ENCODE measurements at places on chromosomes 6 and 20.

DNA sequence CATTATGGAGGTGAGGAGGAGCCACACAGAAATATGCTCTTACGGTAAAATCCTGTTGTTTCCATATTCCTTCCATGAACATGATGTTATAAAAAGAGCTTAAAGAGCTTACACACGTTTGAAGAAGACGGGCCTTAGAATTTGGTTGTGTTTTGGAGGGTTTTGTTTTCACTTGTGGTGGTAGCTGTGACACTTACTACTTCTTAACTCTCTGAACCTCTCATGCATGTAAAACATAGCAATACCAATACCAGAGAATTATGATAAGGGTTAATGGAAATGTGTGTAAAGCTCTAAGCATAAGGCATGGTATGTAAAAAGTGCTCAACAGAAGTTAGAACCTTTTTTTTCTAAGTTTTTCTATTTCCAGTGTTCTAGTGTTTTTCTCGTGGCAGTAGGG, 256.1 kb upstream of the KCNQ5 start:
- DNase-seq, result no peak

GRCh38 chr6:162976141-162976540, 248.4 kb downstream of the PACRG start:
- no peak for DNase-seq

- DNase-seq, result no peak
Observed at GRCh38 chr6:113888956-113889630, 31.9 kb downstream of the MARCKS start.

- no peak for DNase-seq
Observed at GRCh38 chr20:46599227-46599987, 49.0 kb upstream of the OCSTAMP start.

DNA sequence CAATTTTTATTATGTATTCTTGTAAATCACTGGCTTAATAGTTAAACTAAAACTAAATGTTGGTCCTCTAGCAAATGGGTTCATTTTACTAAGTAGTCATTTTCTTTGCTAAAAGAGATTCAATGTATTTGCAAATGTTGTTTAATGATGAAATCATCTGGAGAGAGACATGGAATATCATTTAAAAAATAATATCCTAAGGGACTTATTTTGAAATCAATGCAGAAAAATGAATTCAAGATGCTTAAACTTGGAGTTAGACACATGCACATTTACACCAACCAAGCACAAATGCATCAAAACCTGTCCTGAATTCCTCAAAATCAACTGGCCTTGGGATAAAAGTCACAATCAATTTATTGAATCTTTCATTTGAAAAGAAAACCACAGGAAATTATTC, 165.0 kb upstream of the RNF217 start:
- DNase-seq, result no peak

GRCh38 chr6:41413250-41413649, 77.8 kb downstream of the NCR2 start:
- no peak for DNase-seq

DNA sequence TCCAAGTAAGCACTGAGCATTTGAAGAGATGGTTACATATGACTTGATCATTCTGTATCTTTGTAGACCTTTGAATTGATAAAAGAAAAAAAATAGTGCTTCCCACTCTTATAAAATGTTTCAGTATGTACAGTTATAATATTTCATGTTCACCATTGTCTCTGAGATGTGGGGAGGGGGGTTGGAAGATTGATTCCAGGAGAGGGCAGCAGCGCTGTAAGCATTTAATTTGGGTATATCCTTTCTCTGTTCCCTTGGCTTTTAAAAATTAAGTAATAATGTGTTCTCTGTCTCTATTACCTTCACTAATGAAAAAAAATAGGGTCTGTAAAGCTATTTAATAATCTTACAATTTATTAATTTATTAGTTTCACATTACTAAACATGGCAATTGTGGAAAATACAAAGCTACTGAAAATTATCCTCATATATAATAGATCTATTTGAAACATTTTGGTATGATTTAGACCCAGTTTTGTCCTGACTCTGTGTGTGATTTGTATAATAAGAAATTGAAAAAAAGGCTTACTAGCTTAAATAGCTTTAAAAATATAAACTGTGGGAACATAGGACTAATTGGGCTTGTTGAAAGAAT, 341.2 kb downstream of the CDKAL1 start:
- DNase-seq, result peak; percentile 50

DNA sequence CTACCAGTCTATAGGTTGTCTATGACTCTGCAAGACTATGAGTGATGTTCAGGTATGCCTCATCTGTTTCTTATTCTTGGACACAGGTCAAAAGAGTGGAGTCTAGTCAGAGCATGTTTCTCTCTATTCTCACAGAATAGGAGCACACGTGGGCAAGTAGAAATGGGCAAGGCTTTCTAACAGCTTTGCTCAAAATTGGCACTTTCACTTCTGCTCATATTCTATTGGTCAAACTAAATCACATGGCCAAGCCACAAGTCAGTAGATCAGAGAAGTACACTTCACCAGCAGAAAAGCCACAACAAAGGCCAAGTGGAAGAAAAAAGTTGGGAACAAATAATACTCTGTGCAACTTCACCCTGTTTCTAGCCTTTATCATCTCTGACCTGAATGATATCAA, 354.5 kb upstream of the SYNCRIP start:
- DNase-seq, result no peak

GRCh38 chr20:50750145-50750671, 18.8 kb downstream of the PARD6B start:
- DNase-seq, result no peak

GRCh38 chr20:39775110-39775509, 813.0 kb downstream of the DHX35 start:
- peak; percentile 78 for DNase-seq

GRCh38 chr6:105170059-105170458, 9.8 kb downstream of the POPDC3 start:
- peak; percentile 36 for DNase-seq

DNA sequence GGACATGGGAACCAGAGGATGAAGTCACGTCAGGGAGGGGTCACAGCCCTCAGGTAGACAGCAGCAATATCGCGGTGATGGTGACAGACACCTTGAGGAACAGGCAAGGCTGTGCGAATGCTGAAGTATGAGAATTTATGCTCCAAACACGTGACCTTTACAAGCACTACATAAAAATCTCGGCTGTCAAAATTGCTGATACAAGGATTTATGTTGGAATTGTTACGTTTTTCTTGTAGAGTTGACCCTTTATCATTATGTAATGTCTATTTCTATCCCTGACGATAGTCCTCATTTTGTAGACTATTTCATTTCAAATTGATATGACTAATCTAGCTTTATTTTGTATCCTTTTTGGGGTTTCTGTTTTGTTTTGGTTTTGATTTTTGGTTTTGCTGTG, 311.1 kb downstream of the C6orf118 start:
- no peak for DNase-seq

DNA sequence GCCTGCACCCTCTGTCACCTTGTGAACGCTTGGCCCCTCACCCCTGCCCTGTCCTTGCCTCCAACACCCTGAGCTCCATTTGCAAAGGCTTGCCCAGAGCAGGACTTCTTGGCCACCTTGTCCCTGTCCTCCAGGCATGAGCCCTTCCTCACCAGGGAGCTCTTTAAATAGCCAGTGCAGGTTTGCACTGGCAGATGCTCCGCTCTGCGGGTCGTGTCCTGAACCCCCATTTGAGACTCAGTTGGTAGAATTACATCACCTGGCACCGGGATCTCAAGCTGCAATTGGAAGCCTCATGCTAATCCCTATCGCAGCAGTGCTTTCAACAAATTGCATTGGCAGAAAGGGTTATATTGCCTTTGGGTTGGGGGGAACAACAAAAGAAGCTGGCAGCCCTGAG, 85.9 kb downstream of the TRMT6 start:
- no peak for DNase-seq

- peak; percentile 46 for DNase-seq
Observed at GRCh38 chr6:68967549-68968300, 332.6 kb downstream of the ADGRB3 start.

GRCh38 chr20:20821484-20822260, 109.2 kb upstream of the RALGAPA2 start:
- DNase-seq, result no peak

DNA sequence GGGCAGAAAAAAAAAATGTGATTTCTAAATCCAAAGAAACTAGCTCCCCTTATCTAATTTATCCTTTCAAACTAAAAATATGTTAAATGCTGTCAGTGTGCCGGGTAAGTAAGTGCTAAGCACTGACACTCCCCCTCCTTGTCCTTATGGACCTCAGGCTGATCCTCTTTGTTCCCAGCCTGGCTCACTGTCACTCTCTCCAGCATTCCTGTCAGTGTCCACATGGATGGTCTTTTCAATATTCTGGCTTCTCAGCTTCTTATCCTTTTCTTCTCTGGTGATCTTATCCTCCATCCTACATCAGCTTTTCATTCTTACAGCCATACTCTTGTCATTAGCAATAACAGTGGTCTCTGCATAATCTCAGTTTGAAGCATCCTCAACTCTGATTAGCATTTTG, 55.0 kb downstream of the BCKDHB start:
- no peak for DNase-seq

DNA sequence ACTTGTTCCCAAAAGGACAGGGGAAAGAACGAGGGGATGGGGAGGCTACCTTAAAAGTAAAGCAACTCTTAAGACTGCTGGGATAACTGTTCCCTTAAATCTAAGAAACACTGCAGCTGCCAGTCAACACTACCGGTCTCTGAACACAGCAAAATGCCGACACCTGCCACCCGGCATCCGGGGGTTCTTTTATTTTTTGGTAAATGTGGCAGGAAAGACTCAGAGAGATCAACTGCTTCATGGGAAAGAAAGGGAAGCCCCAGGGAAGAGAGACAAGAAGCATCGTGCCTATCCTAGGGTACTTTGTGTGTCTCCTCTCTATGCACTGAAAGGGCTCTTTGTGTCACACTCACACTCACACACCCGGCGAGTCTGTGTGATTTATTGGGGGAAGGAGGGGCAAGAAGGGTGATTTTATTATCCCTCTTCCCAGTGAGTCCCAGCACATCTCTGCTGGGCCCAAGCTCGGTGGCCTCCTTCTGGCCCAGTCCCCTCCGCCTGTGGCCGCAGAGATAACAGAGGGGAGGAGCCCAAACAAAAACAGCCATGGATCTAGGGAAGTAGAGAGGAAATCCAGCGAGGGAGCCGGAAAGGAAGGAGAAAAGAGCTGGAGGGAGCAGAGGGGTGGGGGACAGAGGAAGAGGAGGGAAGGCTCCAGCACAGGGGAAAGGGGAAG, 1.4 kb downstream of the FYN start:
- no peak for DNase-seq

- no peak for DNase-seq
Observed at GRCh38 chr6:167475947-167476346, 151.1 kb downstream of the TTLL2 start.

DNA sequence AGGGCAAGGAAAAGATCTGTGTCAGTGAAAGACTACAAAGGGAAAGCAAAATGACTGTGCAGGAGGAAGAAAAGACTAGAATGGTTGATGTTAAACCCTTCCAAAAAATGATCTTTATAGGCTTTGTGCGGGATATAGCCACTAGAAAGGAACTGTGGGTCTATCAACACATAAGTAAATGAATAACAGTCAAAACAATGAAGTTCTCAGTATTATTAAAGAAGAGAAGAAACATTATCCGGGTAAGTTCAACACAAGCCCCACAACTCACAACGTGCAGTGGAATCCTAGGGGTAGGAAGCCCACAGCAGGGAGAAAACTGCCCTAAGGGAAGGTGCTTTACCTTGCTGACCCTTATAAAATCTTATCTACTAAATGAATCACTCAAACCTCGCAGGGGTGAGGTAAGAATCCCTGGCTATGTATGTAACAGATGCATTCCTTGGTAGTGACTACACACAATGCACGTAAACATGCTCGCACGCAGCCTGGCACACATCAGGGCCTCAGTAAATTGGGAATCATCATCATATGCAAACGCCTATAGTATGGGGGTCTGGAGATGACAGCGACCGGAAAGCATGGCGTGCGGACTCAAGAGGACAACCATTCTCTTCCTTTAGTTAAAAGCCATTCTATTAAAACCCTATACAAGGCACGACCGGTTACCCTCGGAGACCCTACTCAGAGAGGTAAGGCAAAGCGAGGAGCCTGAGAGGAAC, 11.3 kb downstream of the TFAP2A start:
- peak; percentile 53 for DNase-seq

- no peak for DNase-seq
Observed at GRCh38 chr6:16904957-16905356, 143.7 kb upstream of the ATXN1 start.

DNA sequence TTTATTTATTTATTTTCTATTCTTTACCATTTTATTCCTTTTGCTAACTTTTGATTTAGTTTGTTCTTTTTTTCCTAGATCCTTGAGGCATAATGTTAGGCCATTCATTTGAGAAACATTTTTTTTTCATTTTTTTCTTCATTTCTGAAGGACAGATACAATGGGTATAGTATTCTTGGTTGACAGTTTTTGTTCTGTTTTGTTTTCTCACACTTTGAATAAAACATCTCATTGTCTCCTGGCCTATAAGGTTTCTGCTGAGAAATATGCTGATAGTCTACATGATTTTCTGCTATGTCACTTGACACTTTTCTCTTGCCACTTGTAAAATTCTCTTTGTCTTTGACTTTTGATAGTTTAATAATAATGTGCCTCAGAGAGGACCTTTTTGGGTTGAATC, 294.6 kb upstream of the EPHA7 start:
- no peak for DNase-seq

GRCh38 chr6:130931683-130932082, 104.5 kb downstream of the SMLR1 start:
- no peak for DNase-seq

DNA sequence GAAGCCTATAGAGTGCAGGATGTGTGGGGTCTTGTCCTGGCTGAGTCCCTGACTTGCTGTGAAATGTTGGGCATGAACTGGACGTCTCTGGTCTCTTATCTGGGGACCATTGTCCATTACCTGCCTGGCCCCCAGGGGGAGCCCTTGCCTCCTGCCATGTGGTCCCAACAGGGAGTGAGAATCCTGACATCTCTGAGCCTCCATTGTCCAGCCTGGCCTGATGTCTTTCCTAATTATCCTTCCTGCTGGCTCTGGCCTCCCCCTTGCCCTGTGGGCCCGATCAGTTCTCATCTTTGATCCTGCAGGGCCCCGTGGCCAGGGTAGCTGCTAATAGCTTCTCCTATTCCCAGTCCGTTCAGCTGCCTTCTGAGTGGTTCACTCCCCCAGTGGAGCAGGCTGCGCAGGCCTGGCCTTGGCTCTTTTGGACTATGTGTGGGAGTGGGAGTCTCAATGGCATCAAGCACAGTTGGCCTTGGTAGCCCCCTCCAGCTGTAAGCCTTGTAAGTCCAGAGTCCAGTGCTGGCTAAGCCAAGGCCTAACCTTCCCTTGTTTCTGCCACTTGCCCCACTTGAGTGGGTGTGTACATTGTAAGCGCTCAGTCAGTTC, 77.9 kb upstream of the RALY start:
- no peak for DNase-seq

GRCh38 chr6:70171236-70171635, 131.6 kb downstream of the COL9A1 start:
- DNase-seq, result peak; percentile 14

GRCh38 chr6:44203955-44204354, 12.8 kb upstream of the MYMX start:
- DNase-seq, result no peak
